Myocyte (in vitro differentiated cells): ENCODE measurements at places on chromosomes 11 and 22. TPM values are rescaled to one million over a fixed set of nuclear protein-coding genes. Genes with fewer than 3 reads are reported as not detected.

GRCh38 chr11:44840521-44841251 lies 110.0 kb downstream of the TP53I11 start:
- DNase-seq = no peak

GRCh38 chr11:110892741-110893285 lies 180.6 kb upstream of the ARHGAP20 start:
- no peak for DNase-seq

- DNase-seq = peak; percentile 28
Observed at GRCh38 chr11:47254386-47254785, 3.4 kb upstream of the NR1H3 start.

- DNase-seq = no peak
Observed at GRCh38 chr11:24635588-24636290, 138.9 kb downstream of the LUZP2 start.

- DNase-seq = no peak
Observed at GRCh38 chr11:61545341-61545740, 35.5 kb downstream of the SYT7 start.

DNA sequence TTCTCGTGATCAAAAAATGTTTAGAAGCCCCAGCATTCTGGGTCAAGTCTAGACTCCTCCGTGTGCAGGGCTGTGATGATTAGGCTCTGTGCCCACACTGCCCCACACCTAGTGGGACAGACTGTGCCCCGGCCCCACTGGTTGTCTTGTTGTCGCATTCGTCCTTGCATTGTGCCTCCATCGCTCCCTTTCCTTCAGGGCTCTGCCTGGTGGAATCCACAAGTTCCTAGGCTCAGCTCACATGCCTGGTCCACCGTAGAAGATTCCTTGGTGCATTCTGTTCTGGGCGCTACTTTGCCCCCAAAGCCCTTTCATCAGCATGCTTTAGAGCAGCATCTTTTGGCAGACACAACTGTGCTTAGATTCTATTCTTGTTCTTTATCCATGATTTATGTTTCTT lies 23.5 kb upstream of the THY1 start:
- no peak for DNase-seq

- no peak for DNase-seq
Observed at GRCh38 chr11:19853920-19854319, 141.3 kb downstream of the NAV2 start.

Gene AMPD3
- 4.4 and 10.3 TPM in 2 replicates for total RNA-seq

DNA sequence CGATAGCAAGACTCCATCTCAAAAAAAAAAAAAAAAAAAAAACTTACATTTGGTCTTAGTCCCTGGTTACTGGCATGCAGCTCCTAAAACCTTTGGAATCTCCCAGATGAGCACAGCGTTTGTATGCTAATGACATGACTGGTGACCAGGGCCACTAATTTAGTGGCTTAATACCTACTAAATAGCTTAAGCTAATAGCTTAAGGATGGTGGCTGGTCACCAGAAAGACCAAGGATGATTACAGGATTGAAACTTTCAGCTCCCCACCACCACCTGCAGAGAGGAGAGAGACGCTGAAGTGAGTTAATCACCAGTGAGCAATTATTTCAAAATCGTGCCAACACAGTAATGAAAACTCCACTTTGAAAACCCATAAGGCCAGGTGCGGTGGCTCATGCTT lies 37.1 kb downstream of the DENND5A start:
- no peak for DNase-seq

Gene MYEOV
- not detected in 2 replicates for total RNA-seq

- peak; percentile 54 for DNase-seq
Observed at GRCh38 chr11:125268611-125269010, 104.1 kb downstream of the PKNOX2 start.

Gene ALKBH3
- total RNA-seq = 15.0 and 28.3 TPM in 2 replicates

DNA sequence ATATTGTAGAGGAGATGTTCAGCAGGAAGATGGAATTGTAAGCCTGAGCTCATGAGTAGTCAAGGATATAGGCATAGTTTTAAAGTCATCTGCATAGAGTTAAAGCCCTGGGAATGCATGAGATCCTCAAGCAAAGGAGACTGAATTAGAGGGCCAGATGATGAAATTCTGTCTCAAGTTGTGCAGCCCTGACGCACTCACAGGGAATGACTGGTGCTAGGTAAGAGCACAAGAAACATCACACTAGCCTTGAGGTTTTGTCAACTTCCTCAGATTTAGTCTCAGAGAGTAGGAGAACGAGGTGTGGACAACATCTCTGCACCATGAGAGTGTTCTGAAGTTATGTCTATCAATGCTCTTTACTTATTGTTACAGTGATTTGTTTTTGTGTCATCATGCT lies 5.8 kb downstream of the RAB38 start:
- no peak for DNase-seq

- no peak for DNase-seq
Observed at GRCh38 chr11:128691802-128692752, 1.8 kb upstream of the FLI1 start.
